Activated T-helper 9 cell treated with anti-CD3 and anti-CD28 coated beads, Interleukin-2, amount 50 U/mL, for 16 hours (primary cell): ENCODE measurements at places on chromosomes 7 and 10.

GRCh38 chr10:127945341-127945758 lies 38.4 kb downstream of the PTPRE start:
- peak; percentile 4 for DNase-seq

GRCh38 chr7:80443325-80443724 lies 68.5 kb downstream of the GNAT3 start:
- DNase-seq, result no peak

GRCh38 chr10:128568990-128569945 lies 443.0 kb upstream of the MKI67 start:
- DNase-seq, result no peak

DNA sequence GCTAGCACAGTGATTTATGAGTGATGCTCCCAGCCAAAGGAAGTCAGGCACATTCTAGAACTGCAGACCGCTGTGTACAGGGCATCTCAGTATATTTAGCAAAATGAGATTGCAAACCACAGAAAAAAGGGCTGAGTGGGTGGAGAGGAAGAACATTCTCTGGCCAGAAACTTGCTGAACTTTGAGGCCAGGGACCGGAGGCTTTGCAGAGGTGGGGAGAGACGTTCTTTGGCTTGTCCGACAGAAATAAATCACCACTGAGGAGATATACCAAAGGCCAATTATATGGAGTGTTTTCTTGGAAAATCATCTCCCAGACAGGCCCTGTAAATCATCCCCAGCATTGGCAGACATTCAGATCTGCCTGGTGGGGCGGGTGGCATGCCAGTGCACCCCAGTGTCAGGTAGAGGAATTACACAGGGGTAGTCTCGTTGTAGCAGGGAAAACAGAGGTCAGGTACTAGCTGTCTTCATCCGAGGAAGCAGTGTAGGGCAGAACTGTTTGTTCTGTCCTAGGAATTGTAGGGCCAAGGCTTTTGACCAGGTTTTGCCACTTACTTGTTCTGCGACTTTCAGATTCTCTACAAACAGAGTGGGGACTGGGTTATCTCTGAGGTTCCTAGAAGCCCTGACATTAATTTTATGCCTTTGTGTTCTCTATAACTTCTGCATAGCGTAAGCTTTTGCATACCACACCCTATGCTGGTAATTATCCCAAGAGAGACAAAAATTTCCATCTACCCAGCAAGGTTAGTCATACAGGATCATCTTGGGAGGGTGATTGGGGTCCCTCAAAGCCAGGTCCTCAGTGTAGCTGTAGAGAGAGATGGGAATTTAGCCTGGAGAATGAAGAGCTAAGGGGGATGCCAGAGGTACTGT lies 655.6 kb downstream of the LRMDA start:
- no peak for DNase-seq

GRCh38 chr7:108347616-108348015 lies 108.6 kb downstream of the NRCAM start:
- no peak for DNase-seq

GRCh38 chr10:102121739-102122372 lies 1.7 kb upstream of the LDB1 start:
- no peak for DNase-seq

- no peak for DNase-seq
These were observed 7.4 kb upstream of the OPN4 start for GRCh38 chr10:86646933-86647332.

- no peak for DNase-seq
These were observed 2.7 kb downstream of the EVX1 start for GRCh38 chr7:27245124-27245797.

DNA sequence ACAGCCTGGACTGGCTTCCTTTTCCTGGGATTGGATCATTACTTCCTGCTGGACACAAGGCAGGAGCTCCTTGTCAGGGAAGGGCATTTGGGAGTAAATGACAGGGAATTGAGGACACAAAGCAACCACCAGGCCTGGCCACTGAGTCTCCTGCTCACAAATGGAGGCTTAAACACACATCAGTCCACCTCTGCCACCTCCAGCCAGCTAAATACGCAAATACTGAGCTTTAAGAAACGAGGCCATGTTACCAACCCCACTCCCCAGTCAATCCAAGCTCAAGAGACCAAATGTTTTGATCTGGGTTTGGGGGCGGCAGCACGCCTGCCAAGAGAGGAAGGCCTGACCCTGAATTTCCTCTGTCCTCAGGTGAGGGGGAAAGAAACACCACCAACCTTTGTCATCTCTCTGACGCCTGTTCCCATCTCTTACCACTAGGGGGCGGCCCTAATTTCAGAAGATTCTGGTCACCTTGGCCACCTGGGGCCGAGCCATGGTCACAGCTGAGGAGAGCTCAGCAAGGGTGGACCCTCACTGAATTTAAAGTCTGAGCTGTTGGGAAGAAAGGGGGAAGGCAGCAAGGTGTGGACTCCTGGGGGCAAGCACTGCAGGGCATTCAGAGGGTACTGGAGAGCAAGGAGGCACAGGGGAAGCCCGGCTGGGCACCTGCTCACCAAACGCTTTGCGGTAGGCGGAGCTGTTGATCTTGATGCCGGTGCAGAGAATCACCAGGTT lies 16.5 kb downstream of the AIFM2 start:
- DNase-seq, result peak; percentile 32

DNA sequence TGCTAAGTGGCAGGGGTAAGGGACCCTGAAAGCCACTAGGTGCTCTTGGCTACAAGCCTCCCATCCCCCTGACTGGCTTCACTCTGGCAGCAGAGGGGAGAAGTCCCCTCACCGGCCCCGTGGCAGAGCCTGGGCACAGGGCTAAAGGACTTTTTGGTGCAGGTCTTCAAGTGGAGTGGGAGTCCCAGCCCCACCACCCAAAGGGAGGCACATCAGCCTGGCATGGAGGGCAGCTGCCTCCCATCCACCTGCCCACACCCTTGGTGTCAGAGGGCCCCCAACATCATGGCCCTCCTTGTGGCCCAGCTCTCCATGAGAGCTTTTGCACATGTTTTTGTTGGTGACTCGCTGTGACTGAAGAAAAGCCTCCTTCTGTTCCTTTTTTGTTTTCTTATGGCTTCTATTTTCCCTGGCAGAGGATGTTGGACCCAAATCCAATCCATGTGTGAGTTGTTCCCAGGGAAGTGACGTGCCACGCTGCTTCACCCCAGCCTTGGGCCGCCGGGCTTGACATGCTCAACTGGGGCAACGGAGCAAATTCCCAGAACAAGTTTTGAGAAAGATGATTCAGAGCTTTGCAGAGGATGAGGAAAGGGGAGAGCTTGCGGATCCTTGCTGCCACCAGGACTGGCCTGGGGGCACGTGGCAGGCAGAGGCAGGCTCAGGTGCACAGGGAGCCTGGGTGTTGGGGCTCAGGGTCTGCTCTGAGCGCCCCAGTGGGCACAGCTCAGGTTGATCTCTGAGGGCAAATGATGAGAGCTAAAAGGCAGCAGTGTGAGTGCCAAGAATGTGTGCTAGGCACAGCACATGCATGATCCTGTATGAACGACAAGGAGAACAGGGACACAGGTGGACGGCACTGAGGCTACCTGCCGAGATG lies 1.9 kb upstream of the AEBP1 start:
- DNase-seq, result no peak

DNA sequence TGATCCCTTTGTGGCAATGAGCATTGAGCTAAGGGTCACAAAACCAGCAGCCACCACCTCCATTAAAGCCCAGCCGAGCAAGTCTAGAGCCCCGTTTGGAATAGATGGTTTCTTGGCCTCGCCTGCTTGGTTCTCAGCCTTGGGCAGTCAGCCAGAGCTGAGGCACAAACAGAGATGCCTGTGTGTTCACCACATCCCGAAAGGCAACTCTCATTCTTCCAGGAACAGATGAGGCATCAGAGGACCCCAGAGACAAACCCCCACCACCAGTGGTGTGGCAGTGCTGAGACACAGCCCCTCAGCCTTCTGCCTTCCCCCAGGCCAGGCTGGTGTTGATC lies 203.3 kb upstream of the ZMIZ1 start:
- no peak for DNase-seq

DNA sequence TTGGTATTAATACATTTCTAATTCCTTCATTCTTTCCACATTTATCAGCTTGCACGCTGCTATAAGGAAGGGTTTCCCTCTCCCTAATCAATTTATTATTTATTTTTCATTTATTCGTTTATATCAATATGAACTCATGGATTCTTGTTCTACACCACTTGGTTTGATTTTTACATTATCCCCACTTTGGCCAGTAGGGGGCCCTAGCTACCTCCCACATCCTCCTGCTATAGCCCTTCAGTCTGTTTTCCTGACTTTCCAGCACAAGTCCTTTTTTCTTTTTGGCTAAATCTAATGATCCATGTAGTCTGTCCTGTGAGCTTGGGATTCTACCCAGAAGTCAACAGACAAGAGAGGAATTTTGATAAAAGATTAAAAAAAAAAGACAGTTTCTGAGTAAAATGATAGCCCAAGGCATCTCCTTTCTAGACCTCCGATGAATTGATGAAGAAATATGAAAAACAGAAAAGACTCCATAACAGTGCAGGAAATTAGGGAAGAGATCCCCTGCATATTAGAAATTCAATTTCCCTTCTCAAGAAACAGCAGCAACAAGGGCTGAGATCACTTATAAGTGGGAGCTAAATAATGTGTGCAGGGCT lies 47.7 kb downstream of the LYZL2 start:
- no peak for DNase-seq

- DNase-seq, result peak; percentile 8
These were observed 91.2 kb upstream of the PAX2 start for GRCh38 chr10:100653957-100654781.
